ENCODE measurements at places on chromosomes 5 and 9. TPM values are rescaled to one million over a fixed set of nuclear protein-coding genes. Genes with fewer than 3 reads are reported as not detected.

The LTC4S gene
- total RNA-seq = not detected

The TNC gene
- total RNA-seq = 45.0 TPM

The DMRTA1 gene
- 1.4 TPM for total RNA-seq

GRCh38 chr9:35856206-35856605 is 14.0 kb downstream of the OR13J1 start:
- no peak for DNase-seq

DNA sequence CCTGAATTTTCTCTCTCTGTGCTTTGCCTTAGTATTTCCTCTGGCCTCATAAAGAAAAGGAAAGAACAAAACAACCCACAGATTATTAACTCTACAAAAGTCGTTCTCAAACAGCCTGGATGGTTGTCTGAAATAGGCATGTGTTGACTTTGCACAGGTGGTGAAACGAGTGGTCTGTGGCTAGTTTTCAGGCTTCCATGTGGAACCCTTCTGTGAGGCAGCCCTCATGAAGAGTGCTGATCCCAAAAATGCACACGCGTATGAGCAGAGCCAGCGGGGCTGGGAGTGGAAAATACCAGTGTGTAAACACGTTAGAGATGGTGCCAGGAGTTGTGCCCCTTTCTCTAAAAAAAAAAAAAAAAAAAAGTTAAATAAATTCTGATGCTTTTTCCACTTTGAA is 4.9 kb upstream of the PSAT1 start:
- DNase-seq = no peak

GRCh38 chr9:17623965-17624364 is 45.1 kb downstream of the SH3GL2 start:
- DNase-seq = no peak

DNA sequence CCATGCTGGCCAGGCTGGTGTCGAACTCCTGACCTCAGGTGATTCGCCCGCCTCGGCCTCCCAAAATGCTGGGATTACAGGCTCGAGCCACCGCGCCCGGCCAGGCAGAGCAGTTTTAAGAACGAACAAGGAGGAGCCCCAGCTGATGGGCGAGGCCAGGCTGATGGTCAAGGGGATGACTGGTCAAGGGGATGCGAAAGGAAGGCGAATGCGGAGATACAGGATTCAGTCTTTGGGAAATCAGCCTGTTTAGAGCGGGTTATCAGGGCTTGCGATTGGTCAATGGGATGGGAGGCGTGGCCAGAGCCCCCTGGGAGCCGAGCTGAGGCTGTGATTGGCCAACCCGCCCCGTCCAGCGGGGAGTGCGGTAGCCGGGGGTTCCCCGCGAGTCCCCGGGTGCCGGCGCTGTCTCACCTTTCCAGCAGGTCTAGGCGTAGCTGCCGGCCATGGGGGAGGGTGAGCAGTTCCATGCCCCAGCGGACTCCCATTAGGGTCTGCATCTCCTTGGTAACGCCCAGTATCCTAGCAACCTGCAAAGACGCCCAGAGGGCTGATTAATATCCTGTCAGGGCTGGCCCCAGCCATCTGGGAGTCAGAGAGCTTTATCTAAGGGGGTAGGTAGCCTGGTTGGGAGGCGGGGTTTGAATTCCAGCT is 7.5 kb upstream of the TOR2A start:
- DNase-seq = no peak

- no peak for DNase-seq
Measured at GRCh38 chr9:17453751-17454150, 125.1 kb upstream of the SH3GL2 start.

GRCh38 chr5:127290019-127290945 is at the start of gene MEGF10:
Gene MEGF10, plus strand, starts transcription at chr5:127290796. Its CDS starts 40,513 bp downstream, at chr5:127331309.
- no peak for DNase-seq

- DNase-seq = no peak
Measured at GRCh38 chr9:20111173-20111843, 322.5 kb upstream of the SLC24A2 start.

DNA sequence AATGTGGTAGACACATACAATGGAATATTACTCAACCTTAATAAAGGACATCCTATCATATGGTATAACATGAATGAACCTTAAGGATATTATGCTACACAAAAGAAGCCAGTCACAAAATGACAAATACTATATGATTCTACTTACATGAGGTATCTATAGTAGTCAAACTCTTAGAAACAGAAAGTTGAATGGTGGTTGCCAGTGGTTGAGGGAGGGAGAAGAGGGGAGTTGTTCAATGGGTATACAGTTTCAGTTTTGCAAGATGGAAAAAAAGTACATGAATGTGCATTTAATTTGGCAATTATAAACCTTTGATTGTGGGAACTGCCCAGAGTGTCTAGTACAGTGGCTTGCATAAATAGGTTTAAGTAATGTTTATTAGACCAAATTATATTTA is 473.3 kb upstream of the ZNF608 start:
- no peak for DNase-seq

DNA sequence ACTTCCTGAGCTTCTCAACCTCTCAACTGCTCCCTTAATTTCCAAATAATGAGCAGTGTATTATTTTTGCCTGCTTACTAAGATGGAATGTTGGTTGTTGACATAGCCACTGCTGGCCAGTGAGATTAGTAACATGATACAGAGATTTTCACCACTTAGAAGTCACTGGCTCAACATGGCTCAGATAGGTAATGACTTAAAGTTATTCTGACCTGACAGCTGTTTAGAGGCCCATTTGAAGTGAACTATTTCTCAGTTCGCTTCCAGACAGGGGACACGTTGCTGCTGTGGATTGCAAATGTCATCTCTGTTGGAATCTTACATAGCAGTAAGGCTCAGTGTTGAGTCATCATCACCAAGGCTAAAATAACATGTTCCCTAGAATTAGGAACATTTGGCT is 490.2 kb downstream of the TLE4 start:
- DNase-seq = peak; percentile 75

- peak; percentile 82 for DNase-seq
Measured at GRCh38 chr9:123329329-123329955, 26.6 kb upstream of the CRB2 start.

DNA sequence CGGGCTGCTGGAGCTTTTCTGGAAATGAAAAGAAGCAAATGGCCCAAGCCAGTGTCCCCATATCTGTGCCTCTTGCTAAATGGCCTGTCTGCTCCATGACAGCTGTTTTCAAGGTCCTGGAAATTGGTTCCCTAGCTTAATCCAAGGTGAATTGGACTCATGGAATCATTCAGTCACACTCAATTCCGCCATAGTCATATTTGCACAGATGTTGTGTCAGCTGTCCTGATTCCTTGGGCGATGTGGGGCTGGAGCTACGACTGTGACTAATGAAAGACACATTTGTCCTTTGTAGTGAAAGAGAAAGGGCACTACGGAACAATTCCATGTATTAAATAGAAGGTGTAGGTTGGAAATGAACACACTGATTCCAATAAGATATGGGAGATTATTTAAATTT is 102.9 kb upstream of the MEGF10 start:
- no peak for DNase-seq

- no peak for DNase-seq
Measured at GRCh38 chr9:116712781-116713180, 25.7 kb downstream of the TRIM32 start.

Measured in H4 (cell line).